ENCODE measurements at places on chromosomes 6 and 20.

DNA sequence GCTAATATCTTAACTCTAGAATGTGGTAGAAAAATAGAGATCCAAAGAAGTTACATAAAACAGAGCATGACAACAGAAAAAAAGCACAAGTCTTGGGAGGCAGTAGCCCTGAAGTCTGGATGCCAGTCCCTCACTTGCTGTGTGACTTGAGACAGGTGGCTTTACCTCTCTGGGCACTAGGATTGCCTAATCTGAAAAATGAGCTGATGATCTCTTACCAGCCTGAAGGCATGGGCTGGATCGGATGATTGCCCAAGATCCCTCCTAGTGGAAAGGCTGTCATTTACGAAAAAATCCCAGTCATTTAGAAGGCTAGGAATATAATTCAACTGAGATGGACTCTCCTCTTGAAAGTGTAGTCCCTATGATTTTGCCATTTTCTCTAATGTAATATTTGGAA, 10.9 kb upstream of the GCM1 start:
- no peak for DNase-seq

DNA sequence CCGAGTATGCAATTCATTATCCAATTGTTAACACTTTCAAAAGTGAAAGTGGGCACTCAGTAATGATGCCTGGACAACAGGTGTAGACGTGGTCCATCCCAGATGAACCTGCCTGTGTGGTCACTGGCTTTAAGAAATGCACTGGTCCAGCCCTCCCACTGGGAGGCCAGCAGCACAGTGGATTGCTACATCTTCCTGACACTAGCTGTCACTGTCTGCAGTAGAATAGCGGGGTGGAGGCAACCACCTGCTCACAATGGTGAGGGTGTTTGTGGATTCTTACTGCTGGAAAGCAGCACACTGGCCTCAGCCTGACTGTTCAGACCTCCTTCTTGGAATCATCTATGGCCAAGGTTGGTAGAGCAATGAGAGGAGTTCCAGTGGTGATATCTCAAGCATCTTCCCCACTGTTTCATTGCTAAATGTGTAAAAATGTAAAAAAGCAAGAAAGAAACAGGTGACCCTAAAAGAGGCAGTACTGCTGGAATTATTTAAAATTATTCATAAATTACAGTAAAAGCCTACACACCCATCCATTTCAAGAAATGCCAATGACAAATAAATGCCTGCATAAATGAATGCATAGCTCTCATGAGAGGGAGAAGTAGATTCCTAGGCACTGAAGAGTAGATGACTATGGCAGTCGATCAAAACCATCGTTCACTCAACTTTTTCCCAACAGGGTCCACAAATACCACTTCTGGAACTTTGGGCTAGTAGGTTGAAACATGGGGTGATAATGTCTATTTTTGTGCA, 228.0 kb upstream of the PLN start:
- DNase-seq = no peak

DNA sequence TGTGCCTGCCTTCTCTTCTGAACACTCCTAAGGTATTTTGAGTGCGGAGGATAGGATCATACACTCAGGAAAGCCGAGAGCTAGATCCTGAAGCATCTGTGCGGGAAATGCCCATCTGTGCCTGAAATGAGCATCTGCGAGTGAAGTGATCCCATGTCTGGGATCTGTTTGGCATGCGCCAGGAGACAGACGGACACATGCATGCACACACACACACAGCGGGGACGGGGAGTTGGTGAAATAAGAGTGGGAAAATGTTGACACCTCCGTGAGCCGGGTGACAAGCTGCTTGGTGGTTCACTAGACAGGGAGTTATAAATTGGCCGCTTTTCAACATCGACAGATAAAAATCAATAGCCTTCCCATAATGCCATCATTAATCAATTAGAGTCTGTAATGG, 13.8 kb downstream of the SYNJ2 start:
- DNase-seq = no peak

- peak; percentile 81 for DNase-seq
Measured at GRCh38 chr6:79076782-79077641, 1.0 kb downstream of the PHIP start.

DNA sequence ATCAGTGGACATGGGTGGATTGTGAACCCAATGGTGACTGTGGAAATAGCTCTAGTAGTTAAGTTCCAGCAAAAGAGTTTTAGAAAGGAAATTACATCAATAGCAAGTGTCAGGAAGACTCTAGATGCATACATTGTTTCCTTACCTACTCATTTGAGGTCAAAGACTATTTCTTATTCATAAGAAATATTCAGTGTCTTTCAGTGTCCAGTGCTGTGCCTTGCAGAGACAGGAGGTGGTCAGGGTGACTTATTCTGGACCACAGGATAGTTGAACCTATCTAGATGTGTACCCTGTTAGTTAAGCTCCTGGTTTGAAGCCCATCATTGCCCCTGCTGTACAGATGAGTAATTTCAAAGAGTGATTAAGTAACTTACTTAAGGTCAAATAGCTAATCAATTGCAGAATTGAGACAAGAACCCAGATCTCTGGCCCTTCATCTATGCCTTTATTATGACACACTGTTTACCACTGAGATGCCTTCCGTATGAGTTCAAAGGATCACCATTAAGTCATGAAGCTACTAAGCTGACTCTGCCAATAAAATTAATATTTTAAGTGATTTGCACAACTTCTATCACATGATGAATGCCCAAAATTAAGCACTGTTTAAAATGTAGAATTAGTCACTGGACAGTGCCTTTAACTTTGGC, 136.1 kb downstream of the PDSS2 start:
- DNase-seq = no peak

DNA sequence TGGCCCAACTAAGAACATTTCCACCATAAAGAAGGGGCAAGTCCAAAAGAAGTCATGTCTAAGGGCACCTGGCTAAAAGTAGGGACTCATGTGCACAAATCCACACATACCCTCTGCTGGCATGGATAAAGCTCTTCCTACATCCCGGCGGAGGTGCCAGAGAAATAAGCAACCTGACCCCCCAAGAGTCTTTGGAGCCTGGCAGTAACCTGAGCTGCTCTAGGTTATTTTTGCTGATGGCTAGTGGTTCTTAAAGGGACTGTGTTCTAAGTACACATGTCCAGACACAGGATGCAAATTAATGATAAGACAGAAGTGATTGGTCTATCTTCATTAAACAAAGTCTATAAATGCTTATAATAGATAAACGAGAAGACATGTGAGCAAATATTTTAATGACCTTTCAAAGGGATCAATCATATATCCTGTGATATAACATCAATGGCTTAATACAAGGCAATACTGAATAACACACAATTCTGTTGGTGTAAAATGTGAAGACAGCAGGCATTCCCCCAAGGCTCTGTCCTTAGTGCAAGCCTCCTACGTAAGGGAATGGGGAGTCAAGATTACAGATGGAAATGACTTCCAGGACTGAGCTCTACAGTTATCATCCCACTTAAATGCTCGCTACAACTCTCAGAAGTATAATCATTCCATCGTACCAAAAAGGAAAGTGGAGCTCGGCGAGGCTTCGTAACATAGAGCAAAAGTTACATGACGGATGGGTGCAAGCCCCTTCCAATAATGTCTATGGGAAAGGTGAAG, 52.5 kb downstream of the HIVEP2 start:
- no peak for DNase-seq
